Natural killer cell (primary cell): ENCODE measurements at places on chromosomes 12 and 14. TPM values are rescaled to one million over a fixed set of nuclear protein-coding genes. Genes with fewer than 3 reads are reported as not detected.

GRCh38 chr12:6915789-6916285, 1.5 kb downstream of the ENO2 start:
- no peak for DNase-seq

DNA sequence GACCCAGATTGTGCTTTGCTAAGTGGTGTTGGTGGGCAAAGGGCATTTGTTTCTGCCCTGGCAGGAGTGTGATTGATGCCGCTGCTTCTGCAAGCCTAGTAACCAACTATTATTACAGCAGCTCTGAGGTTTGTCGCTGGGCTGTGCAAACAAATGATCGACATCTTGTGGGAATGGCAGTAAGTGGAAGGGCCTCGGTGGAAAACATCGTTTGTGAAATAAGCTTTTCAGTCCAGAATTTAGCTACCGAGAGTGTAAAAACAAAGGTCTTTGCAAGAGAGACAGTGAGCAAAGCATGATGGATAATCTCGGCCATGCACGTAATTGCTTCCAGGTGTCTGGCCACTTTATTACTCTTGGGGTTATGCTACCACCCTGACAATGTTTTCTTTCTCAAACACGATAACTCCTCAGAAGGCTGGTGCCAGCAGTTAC, 397.7 kb upstream of the PRICKLE1 start:
- no peak for DNase-seq

DNA sequence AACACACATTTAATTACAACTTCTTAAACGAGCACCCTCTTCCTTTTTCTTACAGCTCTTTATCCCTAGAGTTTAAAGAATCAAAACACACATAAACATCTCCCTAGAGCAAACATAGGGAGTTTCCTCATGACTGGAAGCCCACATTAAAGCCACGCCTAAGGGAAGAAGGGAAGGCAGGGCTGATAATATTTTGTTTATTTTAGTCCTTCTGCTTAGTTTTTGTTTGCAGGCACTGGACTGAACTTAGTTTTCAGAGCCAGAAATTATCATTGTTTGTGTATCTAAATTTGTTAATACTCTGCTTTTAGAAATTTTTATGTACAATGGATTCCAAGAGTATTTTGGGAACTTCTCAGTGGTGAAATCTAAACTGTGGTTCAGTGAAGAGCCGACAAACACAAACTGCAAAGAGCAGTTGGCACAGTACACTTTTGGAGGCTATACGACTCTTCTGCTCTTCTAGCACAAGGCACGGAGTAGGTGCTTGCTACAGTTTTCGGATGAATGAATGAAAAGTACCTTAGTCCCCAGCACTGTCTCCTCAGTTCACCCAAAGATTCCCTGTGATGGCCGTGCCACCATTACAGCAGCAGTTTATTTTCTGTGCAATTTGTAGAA, 17.6 kb upstream of the AMIGO2 start:
- no peak for DNase-seq

GRCh38 chr14:76695263-76695920, 65.9 kb upstream of the VASH1 start:
- DNase-seq, result no peak

DNA sequence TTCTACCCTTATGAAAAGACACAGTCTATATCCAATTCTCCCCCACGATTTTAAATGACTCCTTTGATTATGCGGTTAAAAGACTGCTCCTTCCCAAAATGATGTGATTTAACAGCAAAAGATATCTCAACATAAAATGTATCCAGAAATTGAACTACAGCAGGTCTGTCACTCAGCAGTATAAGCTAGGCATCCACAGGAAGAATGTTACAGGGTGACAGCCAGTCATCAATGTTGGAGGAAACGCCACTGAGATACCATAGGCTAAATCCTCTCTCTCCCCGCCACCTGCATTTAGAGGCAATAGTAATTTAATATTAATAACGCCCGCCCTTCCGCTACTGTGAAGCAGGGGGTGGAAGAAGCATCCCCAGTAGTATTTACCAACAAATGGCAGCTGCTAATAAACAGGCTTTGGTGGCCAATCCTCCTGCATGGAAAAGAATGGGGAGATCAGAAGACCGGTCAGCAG, 613 bp downstream of the RECQL start:
- DNase-seq, result no peak

DNA sequence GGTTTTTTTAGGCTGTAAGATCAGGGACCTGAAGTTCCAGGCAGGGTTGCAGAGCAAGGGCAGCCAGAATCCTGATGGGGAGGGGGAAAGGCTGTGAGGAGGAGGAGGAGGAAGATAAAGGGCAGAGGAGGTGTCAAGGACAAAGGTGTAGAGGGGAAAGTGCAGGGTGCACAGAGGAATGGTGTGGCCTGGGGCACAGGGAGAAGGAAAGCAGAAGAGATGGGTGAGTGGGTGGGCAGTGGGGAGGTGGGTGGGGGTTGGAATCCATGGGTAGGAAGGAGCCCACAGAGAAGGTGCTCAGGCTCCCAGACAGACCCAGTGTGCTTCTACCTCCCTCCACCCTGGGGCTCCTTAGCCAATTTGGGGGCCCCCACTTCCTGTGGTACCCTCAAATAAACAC, 11.2 kb downstream of the TRPV4 start:
- no peak for DNase-seq

DNA sequence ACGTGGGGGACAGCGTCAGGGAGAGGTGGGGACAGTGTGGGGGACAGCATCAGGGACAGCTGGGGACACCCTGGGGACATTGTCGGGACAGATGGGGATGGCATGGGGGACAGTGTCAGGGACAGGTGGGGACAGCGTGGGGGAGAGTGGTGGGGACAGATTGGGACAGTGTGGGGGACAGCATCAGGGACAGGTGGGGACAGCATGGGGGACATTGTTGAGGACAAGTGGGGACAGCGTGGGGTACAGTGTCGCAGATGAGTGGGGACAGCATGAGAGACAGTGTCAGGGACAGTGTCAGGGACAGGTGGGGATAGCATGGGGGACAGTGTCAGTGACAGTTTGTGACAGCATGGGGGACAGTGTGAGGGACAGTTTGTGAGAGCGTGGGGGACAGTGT, 240.9 kb downstream of the TMEM121 start:
- DNase-seq, result no peak

DNA sequence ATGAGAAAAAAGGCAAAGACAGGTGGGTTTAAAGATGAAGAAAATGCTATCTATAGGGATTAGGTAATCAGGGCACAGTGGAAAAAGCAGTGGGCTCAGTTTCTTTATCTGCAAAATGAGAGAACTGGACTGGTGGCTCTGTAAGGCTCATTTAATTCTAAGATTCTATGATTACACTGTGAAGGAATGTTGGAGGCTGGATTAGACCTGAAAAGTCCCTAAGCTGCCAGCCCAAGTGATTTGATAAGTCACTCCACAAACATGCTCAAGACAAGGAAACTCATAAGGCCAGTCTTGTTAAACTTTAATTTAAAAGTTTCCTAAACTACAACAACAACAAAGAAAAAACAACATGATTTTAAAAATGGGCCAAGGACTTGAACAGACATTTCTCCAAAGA, 75.1 kb downstream of the DCAF5 start:
- DNase-seq, result no peak

DNA sequence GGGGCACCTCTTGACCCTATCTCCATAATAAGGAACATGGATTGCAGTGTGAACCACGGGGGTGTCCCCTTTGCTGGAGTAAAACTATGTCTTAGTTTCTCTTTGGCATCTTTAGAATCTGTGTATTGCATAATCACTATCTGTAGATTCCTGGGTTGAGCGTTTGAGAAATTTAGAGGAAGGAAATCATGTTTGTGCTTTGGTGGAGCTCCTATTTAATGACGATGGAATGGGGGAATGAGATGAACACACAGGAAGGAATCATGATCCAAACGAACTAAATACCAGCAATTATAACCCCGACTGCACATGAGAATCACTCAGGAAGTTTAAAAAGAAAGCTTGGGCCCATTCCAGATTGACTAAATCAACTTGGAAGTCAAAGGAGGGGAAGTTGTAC, 1.3 kb upstream of the MYG1 start:
- DNase-seq, result no peak

DNA sequence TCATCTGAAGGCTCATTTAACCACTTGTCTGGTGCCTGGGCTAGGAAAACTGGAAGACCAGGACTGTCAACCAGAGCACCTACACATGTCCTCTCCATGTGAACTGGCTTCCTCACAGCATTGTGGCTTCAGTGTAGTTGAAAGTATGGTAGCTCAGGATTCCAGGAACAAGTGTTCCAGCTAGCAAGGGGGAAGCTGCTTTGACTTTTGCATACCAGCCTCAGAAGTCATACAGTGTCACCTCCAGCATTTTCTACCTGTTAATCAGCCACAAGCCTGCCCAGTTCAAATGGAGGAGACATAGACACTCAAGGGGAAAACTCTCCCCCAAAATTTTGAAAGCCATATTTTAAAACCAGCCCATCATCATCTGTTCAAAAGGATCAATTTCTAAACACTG, 212.8 kb upstream of the CAND1 start:
- no peak for DNase-seq

- peak; percentile 67 for DNase-seq
These were observed 34.1 kb upstream of the FAM181A start for GRCh38 chr14:93892923-93893558.

GRCh38 chr14:105660816-105661531, 134.6 kb downstream of the TMEM121 start:
- DNase-seq, result no peak

- no peak for DNase-seq
These were observed 40.7 kb downstream of the NEUROD4 start for GRCh38 chr12:55060470-55060869.

DNA sequence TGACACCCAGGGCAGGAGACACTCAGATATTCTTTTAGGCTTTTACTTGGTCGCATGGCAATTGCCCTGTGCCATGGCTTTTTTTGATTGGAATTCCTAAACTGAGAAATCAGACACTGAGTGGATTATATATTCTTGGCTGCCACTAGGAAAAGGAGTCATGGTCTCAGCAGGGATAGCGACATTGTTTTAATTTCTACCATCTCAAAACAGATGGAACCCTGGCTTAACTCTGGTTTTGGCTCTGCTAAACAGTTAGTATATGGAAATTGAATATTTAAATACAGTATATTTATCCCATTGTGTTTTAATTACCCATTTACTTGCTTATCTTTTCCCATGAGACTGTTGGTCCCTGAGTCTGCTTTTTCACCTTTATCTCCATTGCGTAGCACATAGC, 84.0 kb downstream of the DACT1 start:
- no peak for DNase-seq

DNA sequence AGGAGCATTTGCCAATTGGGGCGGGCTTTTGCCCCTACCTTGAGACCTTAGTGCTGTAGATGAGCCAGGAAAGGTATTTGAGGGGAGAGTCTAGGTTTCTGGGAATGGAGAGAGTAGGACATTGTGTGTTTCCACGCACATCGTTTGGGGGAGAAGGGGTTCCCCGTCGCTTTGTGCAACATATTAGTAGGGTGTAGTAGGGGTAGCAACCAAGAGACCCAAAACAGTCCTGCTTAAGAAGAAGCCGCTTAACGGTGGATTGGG, 694 bp upstream of the PTGES3 start:
- no peak for DNase-seq

GRCh38 chr14:76780058-76780345, 18.7 kb downstream of the VASH1 start:
- DNase-seq, result no peak

DNA sequence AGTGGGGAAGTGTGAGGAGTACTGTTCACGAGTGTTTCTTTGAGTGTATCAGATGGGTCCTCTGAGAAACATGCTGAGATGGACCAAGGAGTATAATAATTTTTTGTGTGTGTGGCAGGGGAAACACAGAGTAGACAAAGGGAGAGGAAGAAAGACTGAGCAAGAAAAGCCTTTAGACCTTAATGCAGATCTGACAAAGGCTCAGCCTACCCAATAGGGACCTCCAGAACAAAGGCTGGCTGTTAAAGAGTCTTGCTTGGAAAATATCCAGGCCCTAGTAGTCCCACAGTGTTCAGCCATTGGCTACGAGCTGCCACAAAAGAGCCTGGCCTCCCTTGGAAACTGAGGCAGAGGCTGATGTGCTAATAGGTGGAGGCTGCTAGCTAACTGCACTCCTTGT, 13.5 kb downstream of the COQ5 start:
- DNase-seq, result no peak

DNA sequence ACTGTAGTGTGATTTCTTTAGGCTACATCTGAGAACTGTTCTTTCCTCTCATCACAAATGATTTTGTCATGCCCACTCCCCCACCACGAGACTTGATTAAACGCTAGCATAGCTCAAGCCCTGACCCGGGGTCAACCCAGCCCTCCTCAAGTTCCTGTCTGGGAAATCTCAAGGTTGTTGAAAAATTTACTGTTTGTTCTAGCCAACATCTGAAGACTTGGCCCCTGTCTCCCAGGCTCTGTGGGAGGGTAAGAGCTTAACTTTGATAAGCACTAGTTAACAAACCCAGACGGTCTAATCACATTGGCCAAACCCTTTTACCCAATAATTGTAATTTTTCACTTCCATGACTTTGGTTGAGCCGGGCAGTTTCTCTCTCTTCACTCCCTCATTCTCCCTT, 86.2 kb upstream of the AMIGO2 start:
- DNase-seq, result no peak

DNA sequence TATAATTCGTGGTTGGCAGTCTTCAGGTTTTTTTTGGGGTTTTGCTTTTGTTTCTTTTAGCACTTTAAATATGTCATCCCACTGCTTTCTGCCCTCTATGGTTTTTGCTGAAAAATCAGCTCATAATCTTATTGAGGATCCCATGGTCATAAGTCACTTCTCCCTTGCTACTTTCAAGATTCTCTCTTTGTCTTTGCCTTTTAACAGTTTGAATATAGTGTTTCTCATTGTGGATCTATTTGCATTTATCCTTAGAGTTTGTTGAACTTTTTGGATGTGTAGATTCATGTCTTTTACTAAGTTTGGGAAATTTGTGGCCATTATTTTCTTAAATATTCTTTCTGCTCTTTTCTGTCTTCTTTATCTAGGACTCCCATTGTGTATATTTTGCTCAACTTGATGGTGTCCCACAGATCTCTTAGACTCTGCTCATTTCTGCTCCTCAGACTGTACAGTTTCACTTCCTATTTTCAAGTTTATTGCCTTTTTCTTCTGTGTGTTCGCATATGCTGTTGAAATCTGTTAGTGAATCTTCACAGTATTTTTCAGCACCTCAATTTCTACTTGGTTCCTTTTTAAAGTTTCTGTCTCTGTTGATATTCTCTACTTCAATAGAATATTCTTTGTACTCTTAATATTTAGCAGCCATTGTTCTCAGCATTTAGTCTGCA, 70.8 kb downstream of the WNK1 start:
- no peak for DNase-seq

GRCh38 chr12:114732426-114733030, 48.6 kb upstream of the TBX3 start:
- no peak for DNase-seq

The SLC48A1 gene
- 2.0 TPM for total RNA-seq

The MLXIP gene
- 86.1 TPM for total RNA-seq

The SALL2 gene
- total RNA-seq, result 2.5 TPM

The SLC17A8 gene
- total RNA-seq, result not detected

The CRIP1 gene
- 290 TPM for total RNA-seq

The ACSM4 gene
- total RNA-seq, result not detected

The NEUROD4 gene
- total RNA-seq, result not detected

The RFLNA gene
- not detected for total RNA-seq

The TMEM119 gene
- total RNA-seq, result 0.70 TPM

The TBX3 gene
- not detected for total RNA-seq

The ART4 gene
- total RNA-seq, result not detected

The EML5 gene
- total RNA-seq, result 0.68 TPM
